ENCODE measurements at places on chromosomes 7 and 10. TPM values are rescaled to one million over a fixed set of nuclear protein-coding genes. Genes with fewer than 3 reads are reported as not detected.

- no peak for DNase-seq
These were observed 490.3 kb downstream of the SDK1 start for GRCh38 chr7:3791327-3791726.

- no peak for DNase-seq
These were observed 420.5 kb upstream of the CNTNAP2 start for GRCh38 chr7:145696071-145696470.

Gene TACC2
- polyA plus RNA-seq: 234 TPM

Gene GOLGA7B
- polyA plus RNA-seq: 5.3 TPM

Gene FXYD4
- polyA plus RNA-seq: not detected

Gene STOX1
- polyA plus RNA-seq: 0.25 TPM

Gene ANKRD2
- 67.6 TPM for polyA plus RNA-seq

GRCh38 chr7:69665369-69665768 lies 67.1 kb downstream of the AUTS2 start:
- no peak for DNase-seq

DNA sequence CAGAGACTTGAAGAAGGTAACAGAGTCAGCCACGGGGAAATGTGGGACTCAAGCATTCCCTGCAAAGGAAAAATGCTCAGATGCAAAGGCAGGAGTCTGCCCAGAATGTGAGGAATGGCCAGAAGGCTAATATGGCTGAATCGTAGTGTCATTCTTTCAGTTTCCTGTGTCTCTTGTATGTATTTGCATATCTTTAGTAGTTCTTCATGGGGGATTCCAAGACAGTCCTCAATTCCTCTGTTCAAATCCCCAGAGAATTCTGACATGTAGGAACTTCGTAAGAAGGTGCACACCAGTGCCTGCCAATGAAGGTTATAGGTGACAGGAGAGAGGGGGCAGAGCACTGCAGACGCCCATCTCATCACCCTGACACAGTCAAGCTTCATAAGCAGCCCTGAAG lies 154.4 kb downstream of the CACNB2 start:
- DNase-seq: no peak

DNA sequence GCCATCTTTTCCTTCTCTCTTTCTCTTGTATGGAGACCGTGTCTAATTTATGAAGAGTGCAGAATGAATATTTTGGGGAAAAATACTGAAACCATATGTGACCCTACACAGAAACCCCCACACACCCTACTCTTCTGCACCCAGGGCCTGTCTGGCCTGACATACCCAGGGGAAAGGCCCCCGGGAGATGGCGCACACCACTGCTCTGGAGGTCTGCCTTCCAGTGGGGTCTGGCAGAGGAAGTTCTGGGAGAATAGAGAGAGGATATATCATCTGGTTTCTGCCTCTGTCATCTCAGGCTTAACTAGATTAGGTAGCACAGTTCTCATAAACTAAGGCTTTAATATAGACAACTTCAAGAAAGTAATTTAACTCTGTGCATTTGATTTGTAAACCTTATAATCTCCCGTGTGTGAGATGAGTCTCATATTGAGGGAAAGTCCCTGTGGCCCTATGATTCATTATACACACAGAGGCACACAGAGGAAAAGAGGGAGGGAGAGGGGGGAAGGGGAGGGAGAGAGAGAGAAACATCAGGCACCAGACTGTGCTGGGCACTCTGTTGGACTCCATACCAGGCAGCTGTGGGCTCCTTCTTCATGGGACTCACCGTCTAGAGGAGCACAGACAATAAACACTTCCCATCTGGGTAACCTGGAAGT lies 123.3 kb downstream of the AOAH start:
- DNase-seq: no peak

Gene MOGAT3
- polyA plus RNA-seq: not detected

Gene PRRT4
- polyA plus RNA-seq: 1.1 TPM

DNA sequence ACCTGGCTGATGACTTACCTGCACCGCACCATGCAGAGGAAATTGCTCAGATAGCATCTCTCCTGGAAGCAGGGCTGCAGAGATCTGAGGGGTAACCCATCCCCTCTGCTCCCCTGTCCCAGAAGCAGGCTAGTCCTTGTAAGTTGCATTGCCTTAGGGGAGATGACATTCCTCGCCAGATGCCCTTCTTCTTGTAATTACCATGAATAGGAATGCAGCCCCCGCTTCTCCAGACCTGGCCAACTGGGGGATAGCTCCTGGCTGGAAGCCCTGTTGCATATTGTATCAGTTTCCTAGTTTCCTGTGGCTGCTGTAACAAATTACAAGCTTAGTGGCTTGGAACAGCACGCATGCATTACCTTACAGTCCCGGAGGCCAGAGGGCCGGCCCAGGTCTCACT lies 47.5 kb upstream of the EN2 start:
- no peak for DNase-seq

- DNase-seq: no peak
These were observed 345.5 kb downstream of the DNAJB6 start for GRCh38 chr7:157682064-157682945.

Gene TRIM50
- 0.07 TPM for polyA plus RNA-seq

GRCh38 chr7:29170781-29171180 lies 23.8 kb upstream of the CHN2 start:
- DNase-seq: no peak

DNA sequence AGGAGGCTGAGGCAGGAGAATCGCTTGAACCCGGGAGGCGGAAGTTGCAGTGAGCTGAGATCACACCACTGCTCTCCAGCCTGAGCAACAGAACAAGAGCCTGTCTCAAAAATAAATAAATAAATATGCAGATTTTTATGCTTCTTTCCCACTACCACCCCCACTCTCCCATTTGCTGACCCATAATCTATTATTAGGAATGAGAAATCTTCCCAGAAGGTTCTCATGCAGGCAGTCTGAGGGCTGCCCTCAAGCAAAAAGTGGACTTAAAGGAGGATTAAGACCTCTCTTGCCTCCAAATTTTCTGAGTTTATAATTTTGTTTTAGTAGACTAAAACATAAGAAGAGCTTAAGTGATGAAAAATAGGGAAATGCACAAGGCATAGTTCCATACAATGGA lies 85.2 kb upstream of the TOMM7 start:
- DNase-seq: no peak

DNA sequence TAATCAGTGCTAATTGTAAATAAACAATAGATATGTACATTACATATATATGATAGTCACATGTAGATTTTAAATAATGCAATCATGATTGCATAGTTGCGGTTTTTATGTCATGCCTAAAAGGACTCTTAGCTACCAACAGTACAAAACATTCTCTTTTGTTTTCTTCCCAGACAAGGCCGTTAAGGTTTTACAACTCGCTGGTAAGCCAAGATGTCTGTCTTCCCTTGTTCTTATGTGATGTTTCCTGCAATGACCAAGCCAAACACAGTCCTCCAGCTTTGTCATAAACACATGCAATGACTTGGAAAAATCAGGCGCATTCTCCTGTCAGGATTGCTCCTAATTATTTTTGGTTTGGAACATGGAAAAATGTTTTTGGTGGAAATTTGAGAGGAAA lies 192.3 kb upstream of the GLI3 start:
- no peak for DNase-seq
